ENCODE measurements at places on chromosomes 2 and 18.

GRCh38 chr2:191970867-191971266, 124.0 kb upstream of the CAVIN2 start:
- DNase-seq = no peak

DNA sequence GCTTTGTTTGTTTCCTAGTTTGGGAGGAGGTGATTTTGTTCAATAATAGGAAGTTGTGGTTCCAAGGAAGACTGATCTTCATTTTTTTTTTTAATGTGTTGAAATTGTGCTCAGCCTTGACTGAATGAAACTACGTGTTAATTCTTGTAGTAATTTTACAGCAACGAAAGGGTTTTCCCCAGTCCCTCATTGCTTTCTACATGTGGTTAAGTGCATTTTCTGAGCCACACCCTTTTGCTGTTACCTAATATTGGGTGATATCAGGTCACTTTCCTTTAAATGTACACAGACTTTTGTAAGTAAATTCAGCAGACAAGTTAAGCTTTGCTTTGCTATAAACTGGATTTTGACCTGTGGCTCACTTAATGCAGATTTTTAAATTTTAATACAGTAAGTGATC, 73.6 kb downstream of the OTX1 start:
- no peak for DNase-seq

GRCh38 chr2:235820571-235820970, 326.7 kb downstream of the AGAP1 start:
- DNase-seq = no peak

GRCh38 chr18:36104749-36105148, 24.4 kb downstream of the SLC39A6 start:
- no peak for DNase-seq

GRCh38 chr18:13237641-13238040, 19.1 kb downstream of the LDLRAD4 start:
- DNase-seq = no peak

Data from T follicular helper cell (primary cell).